HS-27A (cell line): ENCODE measurements at places on chromosomes 7 and 10.

- no peak for DNase-seq
Observed at GRCh38 chr7:4683884-4684565, 1.9 kb downstream of the FOXK1 start.

DNA sequence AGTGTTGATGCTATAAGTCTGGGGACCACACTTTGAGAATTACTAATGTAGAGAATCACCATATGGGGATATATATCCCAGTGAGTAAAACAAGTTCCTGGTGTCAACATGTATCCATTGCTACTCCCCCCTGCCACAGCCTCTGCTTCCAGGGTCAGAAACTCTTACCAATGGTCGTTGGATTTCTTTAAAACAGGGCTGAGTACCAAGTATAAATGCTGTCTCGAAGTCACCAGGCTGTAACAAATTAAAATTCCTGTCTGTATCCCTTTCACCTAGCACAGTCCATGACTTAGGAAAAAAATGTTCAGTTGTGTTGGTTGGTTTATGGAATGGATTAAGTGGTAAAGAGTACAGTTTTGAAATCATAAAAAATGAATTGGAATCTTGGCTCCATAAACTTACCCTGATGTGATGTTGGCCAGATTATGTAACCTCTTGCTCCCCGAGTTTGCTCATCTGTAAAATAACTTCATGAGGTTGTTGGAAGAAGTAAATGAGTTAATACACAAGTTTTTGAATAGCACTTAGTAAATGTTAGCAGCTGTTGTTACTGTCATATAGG lies 364.0 kb upstream of the LRGUK start:
- no peak for DNase-seq

- no peak for DNase-seq
Observed at GRCh38 chr7:29612596-29612995, 49.0 kb downstream of the PRR15 start.

- no peak for DNase-seq
Observed at GRCh38 chr7:115749924-115750323, 280.6 kb downstream of the TFEC start.

- no peak for DNase-seq
Observed at GRCh38 chr10:97676770-97677581, 10.1 kb downstream of the AVPI1 start.

GRCh38 chr10:132542086-132542775 lies 4.6 kb downstream of the INPP5A start:
- no peak for DNase-seq

DNA sequence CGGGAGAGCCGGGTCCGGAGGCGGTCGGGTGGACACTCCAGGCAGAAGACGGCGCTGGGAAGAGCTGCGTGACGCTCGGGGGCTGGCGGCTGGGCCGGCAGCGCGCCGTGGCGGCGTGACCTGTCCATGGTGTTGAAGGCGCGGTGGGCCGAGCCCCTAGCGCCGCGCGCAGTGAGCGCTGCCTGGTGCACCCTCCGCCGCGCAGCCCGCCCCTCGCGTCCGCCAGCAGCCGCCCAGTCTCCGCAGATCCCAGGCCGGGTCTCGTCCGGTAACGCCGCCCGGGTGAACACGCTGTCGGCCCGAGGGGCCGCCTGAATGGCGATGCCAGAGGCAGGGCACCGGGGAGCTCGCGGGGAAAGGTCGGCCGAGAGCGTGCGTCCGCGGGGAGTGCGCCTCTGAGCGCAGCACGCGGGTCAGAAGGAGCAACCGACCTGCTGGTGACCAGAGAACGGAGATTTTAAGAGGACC lies 657 bp upstream of the TMEM178B start:
- no peak for DNase-seq

DNA sequence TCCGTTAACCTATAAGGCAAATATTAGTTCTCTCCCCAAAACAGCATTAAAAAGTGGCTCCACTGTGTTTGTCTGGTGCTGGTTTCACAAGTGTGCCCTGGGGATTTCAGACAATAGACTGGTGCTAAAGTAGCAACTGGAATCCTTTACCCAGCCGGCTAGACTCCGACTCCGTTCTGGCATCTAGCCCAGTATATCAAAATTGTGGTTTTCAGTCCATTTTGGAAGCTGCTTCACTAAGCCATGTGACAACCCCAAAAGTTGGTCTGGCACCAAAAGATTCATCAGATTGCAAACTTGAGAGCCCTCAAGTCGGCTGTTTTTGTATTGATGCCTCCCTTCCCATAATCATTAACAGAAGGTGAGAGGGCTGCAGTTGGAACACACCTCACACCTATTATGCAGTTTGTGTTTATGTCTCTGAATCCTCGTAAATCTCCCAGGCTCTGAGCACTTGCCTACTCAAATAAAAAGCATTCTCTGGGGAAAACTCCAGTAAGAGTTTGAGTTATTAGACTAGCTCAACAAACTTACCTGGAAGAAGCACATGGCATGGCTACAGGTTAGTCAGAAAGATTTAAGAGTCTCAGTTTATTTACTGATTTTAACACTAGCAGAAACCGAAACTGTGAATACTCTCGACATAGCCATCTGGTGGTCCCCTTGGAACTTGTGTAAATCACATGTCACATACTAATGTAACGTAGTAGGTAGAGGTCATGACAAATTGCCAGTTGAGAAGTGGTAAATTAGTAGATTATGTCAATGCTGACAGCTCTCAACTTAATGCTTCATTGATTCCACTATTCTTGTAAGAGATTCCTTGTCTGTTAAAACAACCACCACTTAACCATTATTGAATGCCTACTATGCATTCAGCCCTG lies 14.8 kb upstream of the WNT16 start:
- no peak for DNase-seq
